ENCODE measurements at places on chromosomes 12 and 14. TPM values are rescaled to one million over a fixed set of nuclear protein-coding genes. Genes with fewer than 3 reads are reported as not detected.

GRCh38 chr14:98606816-98607215, 665.2 kb downstream of the BCL11B start:
- H3K4me1 ChIP-seq = no peaks in the 10 kb centered on the region
- no peak overlapping the region for H3K4me3 ChIP-seq
- H3K27me3 ChIP-seq = no peaks in the 10 kb centered on the region
- H3K36me3 ChIP-seq = no peaks in the 10 kb centered on the region

- no peak overlapping the region for H3K27ac ChIP-seq
- no peaks in the 10 kb centered on the region for H3K4me1 ChIP-seq
- no peaks in the 10 kb centered on the region for H3K27me3 ChIP-seq
Measured at GRCh38 chr12:30988646-30989286, 62.2 kb downstream of the TSPAN11 start.

DNA sequence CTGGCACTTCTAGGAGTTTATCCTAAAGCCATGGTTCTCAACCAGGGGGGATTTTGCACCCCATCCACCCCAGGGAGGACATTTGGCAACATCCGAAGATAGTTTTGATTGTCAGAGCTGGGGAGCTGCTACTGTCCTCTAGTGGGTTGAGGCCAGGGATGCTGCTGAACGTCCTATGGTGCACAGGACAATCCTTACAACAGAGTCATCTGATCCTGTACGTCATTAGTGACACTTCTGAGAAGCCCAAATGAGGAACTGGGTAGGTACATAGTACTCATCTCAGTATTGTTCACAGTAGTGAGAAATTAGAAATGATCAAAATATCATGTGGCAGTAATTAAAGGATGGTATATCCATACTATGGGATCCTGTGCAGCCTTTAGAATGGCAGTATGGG, 185.1 kb downstream of the CHST11 start:
- H3K27me3 ChIP-seq = no peaks in the 10 kb centered on the region
- H3K4me3 ChIP-seq = no peak overlapping the region
- no peak overlapping the region for H3K27ac ChIP-seq
- no peak for DNase-seq

DNA sequence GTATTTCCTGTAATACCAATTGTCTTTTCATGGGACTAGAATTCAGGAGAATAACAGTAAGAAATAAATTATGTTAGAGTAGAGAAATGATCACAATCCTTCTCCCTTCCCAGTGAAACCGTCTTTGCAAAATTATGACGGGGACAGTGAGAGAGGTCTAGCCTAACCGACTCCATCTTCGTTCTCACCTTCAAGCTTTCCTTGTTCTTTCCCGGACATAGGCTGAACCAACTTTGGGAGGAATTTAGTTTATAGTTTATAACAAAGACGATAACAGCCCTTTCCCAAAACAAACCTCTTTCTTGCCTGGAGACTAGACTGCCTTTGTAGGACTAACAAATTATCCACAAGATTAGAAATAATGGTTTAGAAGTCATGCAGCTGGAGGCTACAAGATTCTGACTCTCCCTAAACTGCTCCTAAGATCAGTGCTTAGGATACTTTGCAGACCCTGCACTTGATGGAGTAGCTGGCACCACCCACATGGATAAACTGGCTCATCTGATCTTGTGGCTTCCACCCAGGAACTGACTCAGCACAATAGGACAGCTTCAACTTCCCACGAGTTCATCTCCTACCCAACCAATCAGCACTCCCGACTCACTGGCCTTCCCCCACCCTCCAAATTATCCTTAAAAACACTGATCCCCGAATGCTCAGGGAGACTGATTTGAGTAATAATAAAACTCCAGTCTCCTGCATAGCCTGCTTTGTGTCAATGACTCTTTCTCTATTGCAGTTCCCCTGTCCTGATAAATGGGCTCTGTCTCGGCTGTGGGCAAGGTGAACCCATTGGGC, 521.2 kb upstream of the TBX3 start:
- DNase-seq = peak; percentile 23
- no peaks in the 10 kb centered on the region for H3K27me3 ChIP-seq
- H3K36me3 ChIP-seq = no peaks in the 10 kb centered on the region
- no peak overlapping the region for H3K27ac ChIP-seq
- H3K4me1 ChIP-seq = peaks cover 13% of the 10 kb centered on the region

- H3K4me3 ChIP-seq = no peak overlapping the region
- no peaks in the 10 kb centered on the region for H3K27me3 ChIP-seq
- 0 out of 2 replicates have a peak, but pooled peaks cover 3% of the 10 kb centered on the region for H3K36me3 ChIP-seq
- no peak overlapping the region for H3K27ac ChIP-seq
Measured at GRCh38 chr12:95551913-95552516, 739 bp upstream of the USP44 start.

DNA sequence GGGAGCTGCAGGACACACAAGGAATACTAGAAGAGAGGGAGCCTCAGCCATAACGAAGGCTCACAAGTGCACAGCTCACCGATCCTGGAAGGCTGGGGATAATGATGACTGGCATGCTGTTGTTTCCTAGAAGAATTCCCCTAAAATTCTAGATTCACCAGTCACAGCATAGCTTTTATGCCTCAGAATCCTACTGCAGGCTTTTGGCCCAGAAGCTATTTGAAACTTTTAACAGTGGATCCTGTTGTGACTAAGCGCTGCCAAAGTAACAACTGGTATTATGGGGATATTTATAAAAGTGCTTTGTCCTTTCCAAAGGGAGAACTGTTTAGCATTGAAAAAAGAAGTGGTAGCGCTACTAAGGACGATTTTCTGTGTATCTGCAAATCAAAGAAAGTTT, 214.1 kb upstream of the PELI2 start:
- no peak overlapping the region for H3K27ac ChIP-seq
- no peak overlapping the region for H3K4me3 ChIP-seq

- H3K27ac ChIP-seq = no peak overlapping the region
- DNase-seq = no peak
- no peaks in the 10 kb centered on the region for H3K36me3 ChIP-seq
- no peaks in the 10 kb centered on the region for H3K27me3 ChIP-seq
Measured at GRCh38 chr12:127770118-127770517, 496.9 kb upstream of the TMEM132C start.

GRCh38 chr12:66072566-66072965, 58.0 kb downstream of the LLPH start:
- H3K4me1 ChIP-seq = peaks cover 10% of the 10 kb centered on the region
- DNase-seq = no peak
- H3K4me3 ChIP-seq = no peak overlapping the region

DNA sequence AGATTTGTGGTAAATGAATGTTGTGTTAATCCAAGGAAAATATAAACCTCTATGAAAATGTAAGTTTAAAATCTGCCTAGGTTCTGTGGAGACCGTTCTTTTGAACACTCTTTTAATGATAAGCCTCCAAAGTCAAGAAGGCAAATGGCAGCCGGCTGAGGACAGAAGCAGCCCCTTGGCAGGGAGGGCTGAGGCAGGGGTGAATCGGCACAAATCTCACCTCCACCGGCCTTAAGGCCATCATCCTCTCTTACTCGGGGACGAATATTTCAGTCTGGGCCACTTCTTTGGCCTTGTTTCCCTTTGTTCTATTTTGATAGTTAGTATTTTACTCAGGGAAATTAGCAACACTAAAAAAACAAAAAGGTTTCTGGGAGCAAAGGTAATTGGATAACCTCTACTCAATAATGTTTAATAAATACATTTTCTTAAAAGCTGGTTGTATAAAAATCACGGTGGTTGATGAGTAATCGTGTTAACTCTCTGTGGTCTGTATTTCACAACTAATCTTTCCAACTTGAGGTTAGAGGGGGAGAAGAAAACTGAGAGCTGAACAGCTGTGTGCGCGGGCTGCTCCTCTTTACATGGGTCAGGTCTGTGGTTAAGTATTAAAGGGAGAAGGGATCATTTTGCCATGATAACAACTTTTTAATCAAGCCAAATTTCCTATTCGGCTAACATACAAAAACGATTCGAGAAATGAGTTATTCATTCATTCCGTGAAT, 18.6 kb downstream of the LGMN start:
- H3K4me3 ChIP-seq = no peak overlapping the region
- H3K27me3 ChIP-seq = no peaks in the 10 kb centered on the region
- no peak overlapping the region for H3K27ac ChIP-seq
- DNase-seq = no peak
- H3K36me3 ChIP-seq = peaks cover 23% of the 10 kb centered on the region
- H3K4me1 ChIP-seq = peaks cover 13% of the 10 kb centered on the region

DNA sequence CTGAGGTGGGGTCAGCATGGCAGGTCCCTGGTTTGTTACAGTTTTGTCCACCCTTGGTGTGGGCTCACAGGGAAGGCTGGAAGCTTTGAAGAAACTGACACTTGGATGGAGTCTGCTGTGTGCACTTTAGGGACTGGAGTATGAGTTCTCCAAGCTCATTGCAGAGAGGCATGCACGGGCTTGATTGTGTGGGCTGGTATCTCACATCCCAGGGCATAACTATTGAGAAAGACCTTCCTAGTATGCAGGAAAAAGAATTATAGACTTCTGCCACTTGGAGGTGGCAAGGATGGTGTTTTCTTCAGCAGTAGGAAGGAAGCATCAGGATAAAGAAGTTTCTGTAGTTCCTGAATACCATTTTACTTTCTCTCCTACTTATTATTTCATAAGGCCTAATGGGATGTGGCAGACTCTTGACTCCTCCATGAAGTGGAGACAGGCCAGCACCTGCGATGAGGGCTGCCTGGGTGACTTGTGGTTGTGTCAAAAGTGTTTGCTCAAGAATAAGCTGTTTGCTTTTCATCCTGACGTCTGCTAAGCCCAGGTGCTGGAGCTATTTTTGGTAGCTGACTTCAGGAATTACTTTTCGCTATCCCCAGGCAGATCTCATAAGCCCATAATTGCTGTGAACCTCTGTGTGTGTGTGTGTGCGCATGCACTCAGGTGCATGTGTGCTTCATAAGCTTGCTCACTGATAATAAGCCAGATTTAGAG, 125.8 kb downstream of the KTN1 start:
- no peaks in the 10 kb centered on the region for H3K27me3 ChIP-seq
- DNase-seq = no peak
- H3K4me1 ChIP-seq = peaks cover 10% of the 10 kb centered on the region

GRCh38 chr12:108495823-108496579, 19.1 kb upstream of the FICD start:
- no peaks in the 10 kb centered on the region for H3K4me1 ChIP-seq
- H3K4me3 ChIP-seq = no peak overlapping the region
- peaks cover 10% of the 10 kb centered on the region for H3K27me3 ChIP-seq
- H3K36me3 ChIP-seq = no peaks in the 10 kb centered on the region
- H3K27ac ChIP-seq = no peak overlapping the region

GRCh38 chr14:100731846-100732765, 5.4 kb downstream of the DLK1 start:
- no peak overlapping the region for H3K4me3 ChIP-seq
- DNase-seq = no peak
- H3K36me3 ChIP-seq = no peaks in the 10 kb centered on the region
- no peak overlapping the region for H3K27ac ChIP-seq

- no peak overlapping the region for H3K4me3 ChIP-seq
- H3K4me1 ChIP-seq = no peaks in the 10 kb centered on the region
- no peak overlapping the region for H3K27ac ChIP-seq
- H3K36me3 ChIP-seq = no peaks in the 10 kb centered on the region
- no peaks in the 10 kb centered on the region for H3K27me3 ChIP-seq
Measured at GRCh38 chr14:99700379-99700778, 16.3 kb downstream of the CYP46A1 start.

DNA sequence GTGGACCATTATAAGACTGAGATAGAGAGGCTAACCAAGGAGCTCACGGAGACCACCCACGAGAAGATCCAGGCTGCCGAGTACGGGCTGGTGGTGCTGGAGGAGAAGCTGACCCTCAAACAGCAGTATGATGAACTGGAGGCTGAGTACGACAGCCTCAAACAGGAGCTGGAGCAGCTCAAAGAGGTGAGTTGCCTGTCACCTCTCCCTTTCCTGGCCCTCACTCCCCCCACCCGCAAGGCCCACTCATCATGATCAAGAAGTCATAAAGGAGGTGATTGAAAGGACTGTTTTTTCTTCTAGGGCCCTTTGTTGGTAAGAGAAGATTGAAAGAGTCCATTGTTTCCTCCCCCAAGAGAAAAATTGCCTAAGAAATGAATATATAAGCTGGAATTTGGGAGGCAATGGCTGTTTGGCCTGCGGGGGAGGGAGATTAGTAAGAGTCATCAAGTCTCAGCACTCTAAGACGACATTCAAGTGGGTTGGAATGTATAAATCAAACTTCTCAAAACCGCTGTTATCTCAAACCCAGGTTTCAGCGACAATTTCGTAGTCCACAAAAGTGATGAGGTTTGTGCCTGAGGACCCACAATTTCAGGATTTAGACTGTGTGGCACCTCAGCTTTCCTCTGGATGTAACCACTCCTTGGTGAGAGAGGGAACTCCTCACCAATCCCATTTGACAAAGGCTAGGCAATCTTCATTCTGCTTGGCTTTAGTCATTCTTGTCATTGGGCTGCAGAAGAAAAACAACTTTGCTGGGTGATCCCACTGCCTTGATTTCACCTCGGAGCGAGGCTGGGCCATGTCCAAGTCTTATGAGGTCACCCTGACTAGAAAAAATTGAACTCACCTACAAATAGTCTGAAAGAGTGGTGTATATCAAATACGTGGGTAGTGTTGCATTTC, 966 bp downstream of the BICD1 start:
- peaks cover 17% of the 10 kb centered on the region for H3K4me1 ChIP-seq
- H3K36me3 ChIP-seq = peaks cover 10% of the 10 kb centered on the region
- peak; percentile 65 for DNase-seq
- H3K27ac ChIP-seq = peak overlapping the region; percentile 83
- no peaks in the 10 kb centered on the region for H3K27me3 ChIP-seq

- no peaks in the 10 kb centered on the region for H3K36me3 ChIP-seq
- H3K27ac ChIP-seq = no peak overlapping the region
- no peaks in the 10 kb centered on the region for H3K4me1 ChIP-seq
Measured at GRCh38 chr12:120412421-120412820, 25.5 kb upstream of the COX6A1 start.

- DNase-seq = no peak
- H3K4me1 ChIP-seq = peaks cover 41% of the 10 kb centered on the region
- no peaks in the 10 kb centered on the region for H3K27me3 ChIP-seq
Measured at GRCh38 chr12:112096070-112096469, 12.5 kb downstream of the NAA25 start.

P2RX7 gene
- total RNA-seq = 3.1 TPM

POTEG gene
- total RNA-seq = not detected

KCNMB4 gene
- 0.09 TPM for total RNA-seq

WNT5B gene
- total RNA-seq = 8.9 TPM
